ENCODE measurements at places on chromosomes 13 and 19.
A peak's percentile ranks its signal among the peaks of the same experiment; 100 is the strongest.

DNA sequence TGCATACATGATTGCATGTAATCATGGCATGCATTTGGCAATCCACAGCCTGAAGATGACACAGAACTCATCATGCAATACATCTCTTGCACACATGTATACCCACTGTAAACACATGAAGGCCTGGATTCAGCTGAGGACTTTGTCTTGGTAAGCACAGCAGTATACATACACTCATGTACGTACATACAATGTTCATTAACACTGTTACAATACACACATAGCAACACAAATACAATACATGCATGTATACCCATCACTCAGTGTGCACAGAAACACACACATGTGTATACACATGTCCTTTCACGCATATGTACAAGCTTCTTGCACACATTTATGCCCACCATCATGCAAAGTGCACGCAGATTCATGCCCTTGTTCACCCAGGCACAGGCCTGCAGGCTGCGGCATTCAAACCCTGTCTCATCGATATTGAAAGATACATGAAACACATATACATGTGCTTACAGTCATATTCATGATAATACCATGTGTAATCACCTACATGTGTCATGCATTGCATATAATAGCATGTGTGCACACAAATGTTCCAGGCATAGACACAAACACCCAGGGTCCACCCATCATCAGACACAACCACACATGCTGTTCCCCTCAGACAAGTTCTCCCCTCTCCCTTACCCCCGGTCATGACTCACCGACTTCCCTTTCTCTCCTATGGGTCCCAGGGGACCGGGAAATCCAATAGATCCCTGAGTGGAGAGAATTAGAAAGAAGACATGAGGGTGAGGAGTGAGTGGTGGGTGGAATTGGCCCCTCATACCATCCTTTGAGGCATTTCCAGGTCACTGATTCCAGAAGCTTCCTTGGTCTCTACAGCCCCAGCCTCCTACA, 28.7 kb downstream of the COL5A3 start:
- DNase-seq = no peak

DNA sequence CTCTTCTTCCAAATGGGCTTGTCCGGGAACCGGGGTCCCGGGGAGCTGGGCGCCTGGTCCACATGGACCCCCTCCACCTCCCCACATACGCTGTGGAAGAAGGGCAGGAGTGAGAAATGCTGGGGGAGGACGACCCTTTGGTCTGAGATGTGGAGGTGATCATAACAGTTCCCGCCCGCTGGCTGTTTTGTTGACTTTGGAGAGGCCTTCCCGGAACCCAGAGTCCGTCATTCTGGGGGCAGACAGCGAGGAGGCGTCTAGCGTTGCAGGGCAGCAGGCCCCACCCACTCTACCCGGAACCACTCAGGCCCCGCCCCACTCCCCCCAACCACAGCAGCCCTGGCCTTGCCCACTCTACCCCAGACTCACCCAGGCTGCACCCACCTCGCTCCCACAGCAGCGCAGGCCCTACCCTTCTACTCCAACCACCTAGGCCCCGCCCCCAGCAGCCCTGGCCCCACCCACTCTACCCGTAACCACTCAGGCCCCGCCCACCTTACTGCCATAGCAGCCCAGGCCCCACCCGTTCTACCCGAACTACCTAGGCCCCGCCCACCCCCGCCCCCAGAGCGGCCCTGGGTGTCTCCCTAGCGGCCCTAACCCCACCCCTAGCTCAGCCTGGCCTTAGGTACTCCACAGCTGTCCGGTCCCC, 7.1 kb downstream of the GPR108 start:
- DNase-seq = peak; percentile 51

DNA sequence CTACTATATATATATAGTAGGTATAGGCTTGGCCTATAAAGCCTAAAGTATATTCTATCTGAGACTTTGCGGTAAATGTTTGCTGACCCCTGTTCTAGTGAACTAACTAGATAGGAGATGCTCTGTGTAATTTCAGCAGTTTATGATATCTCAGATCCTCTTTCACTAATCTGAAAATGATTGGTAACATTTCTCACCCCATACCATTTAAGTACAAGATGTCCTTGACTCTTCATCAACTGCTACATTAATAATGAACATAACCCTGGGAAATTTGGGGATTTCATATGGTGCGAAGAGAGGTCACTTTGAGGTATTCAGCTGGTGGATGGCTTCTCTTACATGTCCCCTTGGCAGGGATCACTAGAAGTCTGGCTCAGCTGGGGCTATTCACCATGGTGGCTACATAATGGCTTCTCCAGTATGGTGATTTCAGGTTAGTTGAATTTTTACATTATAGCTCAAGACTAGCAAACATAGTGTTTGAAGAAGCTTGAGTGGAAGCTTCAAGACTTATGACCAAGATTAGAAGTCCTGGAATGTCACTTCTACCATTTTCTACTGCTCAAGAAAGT, 103.6 kb upstream of the MYCBP2 start:
- DNase-seq = no peak

DNA sequence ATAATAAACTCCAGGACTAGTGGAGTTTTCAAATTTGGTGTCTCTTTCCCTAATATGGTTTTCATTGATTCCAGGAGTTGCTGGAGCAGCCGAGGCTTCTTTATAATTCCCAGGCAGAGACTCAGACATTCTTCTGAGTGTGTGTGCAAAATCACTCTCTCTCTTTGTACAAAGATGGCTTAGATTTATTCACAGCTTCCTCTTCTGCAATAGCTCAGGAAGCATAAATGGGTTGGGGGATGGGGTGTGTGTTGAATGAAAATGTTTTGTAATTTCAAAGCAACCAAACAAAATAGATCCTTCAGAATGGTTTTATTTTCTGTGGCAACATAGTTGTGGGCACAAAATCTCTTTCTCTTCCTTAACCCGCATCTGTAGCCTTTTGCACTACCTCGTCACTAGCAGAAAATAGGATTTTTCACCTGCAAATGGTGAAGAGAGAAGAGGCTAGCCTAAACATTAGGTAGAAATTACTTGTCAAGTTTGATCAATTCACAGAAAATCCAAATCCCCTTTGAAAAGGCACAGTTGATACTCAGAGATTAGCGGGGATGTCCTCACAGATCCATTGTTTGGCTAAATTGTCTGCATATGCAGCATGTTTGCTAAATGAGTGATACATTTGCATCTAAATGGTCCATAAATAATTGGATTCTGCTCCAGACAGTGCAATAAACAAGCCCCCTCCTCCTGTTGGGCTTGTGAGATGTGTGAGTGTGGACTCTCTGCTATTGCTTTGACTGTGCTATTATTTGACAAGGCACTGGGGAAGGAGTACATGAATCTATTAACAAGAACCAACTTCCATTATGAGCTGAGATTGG, 66.7 kb downstream of the CBY2 start:
- DNase-seq = no peak

DNA sequence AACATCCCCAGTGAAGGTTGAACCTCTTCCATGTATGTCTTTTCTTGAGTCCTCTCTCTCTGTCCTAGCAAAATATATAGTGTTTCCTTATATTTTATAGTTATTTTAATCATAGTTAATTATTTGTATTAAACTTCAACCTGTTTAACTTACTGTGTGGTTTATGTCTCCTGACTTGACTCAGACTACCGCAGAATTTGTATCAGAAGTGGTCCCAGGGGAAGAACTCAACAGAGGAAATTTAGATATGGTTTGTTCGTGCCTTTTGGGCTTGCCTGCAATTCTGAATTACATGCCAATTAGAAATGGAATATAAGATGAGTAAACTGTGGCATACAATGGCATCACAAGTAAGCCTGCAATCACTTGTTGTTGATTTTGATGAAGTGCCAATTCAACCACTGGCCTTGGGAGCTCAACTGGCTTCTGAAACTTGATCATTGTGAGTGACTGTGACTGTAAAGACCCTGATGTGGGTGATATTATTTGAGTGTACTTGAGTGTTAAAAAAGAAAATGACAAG, 1459.5 kb upstream of the PCDH20 start:
- no peak for DNase-seq

DNA sequence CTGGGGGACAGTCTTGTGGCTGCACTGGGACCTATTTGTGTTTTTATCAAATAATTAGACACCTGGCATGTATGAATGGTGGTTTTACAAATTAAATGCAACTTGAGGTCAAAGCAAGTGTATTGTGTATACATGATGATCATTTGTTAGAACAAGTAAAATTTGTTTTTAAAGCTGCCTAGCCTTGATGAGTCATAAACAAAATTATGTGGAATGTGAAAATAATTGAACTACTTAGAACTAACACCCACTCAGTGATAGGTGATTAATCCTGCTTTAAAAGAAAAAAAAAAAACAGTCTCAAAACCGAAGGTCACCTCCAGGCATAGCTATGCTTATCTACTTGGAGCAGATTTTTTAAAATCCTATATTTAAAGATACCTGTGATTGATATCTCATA, 770.3 kb upstream of the SLITRK5 start:
- no peak for DNase-seq

DNA sequence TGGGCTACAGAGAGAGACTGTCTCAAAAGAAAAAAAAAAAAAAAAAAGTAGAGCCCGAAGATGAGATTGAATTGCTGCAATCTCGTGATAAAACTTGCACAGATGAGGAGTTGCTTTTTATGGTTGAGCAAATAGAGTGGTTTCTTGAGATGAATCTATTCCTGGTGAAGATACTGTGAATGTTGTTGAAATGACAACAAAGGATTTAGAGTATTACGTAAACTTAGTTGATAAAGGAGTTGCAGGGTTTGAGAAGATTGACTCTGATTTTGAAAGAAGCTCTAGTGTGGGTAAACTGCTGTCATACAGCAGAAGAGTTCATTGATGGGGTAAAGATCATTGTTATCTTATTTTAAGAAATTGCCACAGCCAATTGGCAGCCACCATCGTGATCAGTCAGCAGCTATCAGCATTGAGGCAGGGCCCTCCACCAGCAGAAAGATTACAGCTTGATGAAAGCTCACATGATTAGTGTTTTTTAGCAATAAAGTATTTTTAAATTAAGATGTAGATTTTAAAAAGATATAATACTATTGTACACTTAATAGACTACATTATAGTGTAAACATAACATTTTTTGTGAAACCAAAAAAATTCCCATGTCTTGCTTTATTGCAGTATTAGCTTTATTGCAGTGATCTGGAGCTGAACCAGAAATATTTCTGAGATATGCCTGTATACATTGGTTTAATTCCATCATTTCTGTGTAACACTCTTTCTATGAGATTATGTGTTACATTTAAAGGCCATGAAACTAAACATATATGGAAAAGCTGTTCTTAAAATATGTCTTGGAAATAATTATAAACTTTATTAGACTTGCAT, 43.1 kb downstream of the ZMYM2 start:
- no peak for DNase-seq

GRCh38 chr19:17539238-17540117, 16.0 kb upstream of the COLGALT1 start:
- peak; percentile 99 for DNase-seq

- DNase-seq = no peak
Measured at GRCh38 chr19:41377977-41378709, 1.8 kb downstream of the TMEM91 start.

DNA sequence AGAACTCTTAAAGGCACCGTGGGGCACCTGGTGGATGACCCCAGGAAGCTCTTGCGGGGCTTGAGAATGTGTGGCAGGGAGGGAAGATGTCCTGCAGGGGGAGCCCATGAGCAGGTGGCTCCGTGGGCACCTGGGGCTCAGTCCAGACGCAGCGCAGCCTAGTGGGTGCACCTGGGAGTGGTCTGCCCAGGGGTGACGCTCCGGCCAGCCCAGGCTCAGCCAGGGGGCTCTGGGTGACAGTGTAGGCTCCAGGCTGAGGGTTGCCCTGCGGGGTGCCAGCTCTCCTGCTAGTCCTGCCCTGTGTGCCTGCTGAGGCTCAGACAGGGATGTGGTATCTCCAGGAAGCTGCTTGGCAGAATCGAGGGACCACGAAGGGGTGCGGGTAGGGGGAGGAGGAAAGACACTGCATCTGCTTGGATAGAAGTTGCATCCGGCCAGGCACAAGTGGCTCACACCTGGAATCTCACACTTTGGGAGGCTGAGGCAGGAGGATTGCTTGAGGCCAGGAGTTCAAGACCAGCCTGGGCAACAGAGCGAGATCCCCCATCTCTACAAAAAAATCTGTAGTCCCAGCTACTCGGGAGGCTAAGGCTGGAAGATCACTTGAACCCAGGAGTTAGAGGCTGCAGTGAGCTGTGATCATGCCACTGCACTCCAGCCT, 15.0 kb upstream of the PGLS start:
- peak; percentile 90 for DNase-seq

GRCh38 chr19:33191501-33191900, 2.6 kb upstream of the LRP3 start:
- no peak for DNase-seq

- DNase-seq = no peak
Measured at GRCh38 chr13:36841391-36841790, 22.4 kb downstream of the RFXAP start.

GRCh38 chr13:33194820-33195692, 90.5 kb downstream of the STARD13 start:
- DNase-seq = no peak

DNA sequence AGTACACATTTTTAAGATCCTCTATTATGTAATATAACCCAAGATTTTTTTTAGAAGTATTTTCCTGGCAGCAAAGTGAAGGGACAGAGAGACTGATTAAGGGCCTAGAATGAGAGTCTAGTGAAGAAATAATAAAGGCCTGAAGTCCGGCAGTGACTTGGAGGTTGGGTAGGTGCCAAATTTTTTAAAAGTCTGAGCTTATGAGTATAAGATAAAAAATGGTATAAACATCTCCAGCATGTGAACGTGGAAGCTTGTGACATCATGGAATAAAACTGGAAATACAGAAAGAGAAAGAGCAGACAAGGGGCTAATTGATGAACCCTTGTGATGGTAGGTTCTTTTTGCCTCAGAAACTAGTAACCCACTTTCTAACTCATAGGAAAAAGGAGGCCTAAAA, 174.6 kb downstream of the SUCLA2 start:
- DNase-seq = no peak

GRCh38 chr13:31416066-31416465, 216.3 kb downstream of the B3GLCT start:
- no peak for DNase-seq

DNA sequence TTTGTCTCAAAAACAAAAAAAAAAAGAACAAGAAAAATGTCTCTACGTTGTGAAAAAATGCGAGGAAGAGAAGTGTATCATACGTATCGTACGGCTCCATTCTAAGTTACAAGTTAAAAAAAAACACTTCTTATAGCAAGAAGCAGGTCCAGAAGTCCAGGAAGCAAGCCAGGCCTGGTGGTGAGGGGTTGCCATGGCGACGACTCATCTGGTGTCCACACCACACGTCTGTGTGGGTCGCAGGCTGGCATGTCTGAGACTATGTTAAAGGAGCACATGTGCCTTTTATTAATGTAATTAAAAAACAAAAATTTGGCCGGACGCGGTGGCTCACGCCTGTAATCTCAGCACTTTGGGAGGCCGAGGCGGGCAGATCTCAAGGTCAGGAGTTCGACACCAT, 5.9 kb downstream of the MED16 start:
- no peak for DNase-seq

All from activated T-cell treated with anti-CD3 and anti-CD28 coated beads, Interleukin-2, amount 50 U/mL, for 72 hours (primary cell).